Upper lobe of right lung (tissue), 1 donor: ENCODE measurements at places on chromosomes 2 and 18. TPM values are rescaled to one million over a fixed set of nuclear protein-coding genes. Genes with fewer than 3 reads are reported as not detected.
A peak's percentile ranks its signal among the peaks of the same experiment; 100 is the strongest.

CNDP1 gene
- not detected for total RNA-seq

SULT1C3 gene
- not detected for total RNA-seq

GALNT5 gene
- total RNA-seq: 40.2 TPM

ASTL gene
- total RNA-seq: not detected

SLC38A11 gene
- 0.41 TPM for total RNA-seq

GPR75 gene
- 2.5 TPM for total RNA-seq

GRCh38 chr2:232882505-232883115 lies 12.5 kb downstream of the SNORC start:
- H3K27me3 ChIP-seq: peaks cover 7% of the 10 kb centered on the region
- H3K27ac ChIP-seq: no peak overlapping the region
- peak; percentile 49 for DNase-seq
- H3K4me3 ChIP-seq: no peak overlapping the region
- H3K36me3 ChIP-seq: no peaks in the 10 kb centered on the region

DNA sequence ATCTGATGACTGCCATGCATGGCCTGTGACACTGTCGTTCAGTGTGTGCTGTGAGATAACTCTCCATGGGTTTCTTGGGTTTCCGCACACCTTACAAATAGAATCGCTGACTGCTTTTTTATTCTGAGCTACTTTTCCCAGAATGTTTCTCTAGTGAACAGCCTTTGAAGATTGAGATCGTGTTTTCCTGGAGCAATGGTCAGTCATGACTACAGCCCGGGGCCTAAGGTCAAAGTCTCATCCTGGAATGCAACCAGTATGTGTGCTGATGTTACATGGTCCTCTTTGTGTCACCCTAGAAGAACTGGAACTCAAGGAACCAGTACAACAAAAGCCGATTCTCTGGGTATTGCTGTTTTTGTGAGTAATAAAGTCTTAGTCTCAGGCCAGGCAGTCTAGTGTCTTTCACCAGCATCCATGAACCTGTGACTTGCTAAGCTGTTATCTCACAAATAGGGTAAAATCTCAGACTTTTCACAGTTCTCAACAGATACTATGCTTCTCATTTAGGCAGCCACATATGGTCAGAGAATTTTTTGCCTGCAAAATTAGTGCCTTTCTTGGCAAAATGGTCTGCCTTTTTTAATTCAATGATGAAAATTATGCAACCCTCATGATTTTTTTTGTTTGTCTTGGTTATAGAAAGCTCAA lies 124.9 kb upstream of the PIEZO2 start:
- H3K27me3 ChIP-seq: no peaks in the 10 kb centered on the region
- H3K27ac ChIP-seq: no peak overlapping the region
- H3K36me3 ChIP-seq: no peaks in the 10 kb centered on the region

DNA sequence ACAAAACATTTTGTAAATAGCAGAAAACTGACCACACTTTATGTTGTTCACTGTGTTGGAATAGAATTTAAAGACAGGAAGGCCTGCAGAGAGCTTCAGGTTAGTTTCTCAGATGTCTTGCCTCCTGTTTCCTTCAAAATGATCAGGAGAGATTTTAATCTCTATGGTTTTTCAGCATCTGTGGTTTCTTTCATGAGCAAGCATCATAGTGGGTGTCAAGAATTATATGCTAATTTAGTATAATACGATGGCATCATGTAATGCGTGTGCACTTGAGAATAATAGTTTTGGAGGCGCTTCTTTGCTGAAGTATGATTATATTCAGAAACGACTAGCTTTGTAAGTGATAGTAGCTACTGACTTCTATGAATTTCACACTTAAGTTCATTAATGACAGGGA lies 149.9 kb downstream of the PLCL1 start:
- H3K4me1 ChIP-seq: no peaks in the 10 kb centered on the region
- H3K4me3 ChIP-seq: no peak overlapping the region
- no peaks in the 10 kb centered on the region for H3K36me3 ChIP-seq
- no peaks in the 10 kb centered on the region for H3K27me3 ChIP-seq

DNA sequence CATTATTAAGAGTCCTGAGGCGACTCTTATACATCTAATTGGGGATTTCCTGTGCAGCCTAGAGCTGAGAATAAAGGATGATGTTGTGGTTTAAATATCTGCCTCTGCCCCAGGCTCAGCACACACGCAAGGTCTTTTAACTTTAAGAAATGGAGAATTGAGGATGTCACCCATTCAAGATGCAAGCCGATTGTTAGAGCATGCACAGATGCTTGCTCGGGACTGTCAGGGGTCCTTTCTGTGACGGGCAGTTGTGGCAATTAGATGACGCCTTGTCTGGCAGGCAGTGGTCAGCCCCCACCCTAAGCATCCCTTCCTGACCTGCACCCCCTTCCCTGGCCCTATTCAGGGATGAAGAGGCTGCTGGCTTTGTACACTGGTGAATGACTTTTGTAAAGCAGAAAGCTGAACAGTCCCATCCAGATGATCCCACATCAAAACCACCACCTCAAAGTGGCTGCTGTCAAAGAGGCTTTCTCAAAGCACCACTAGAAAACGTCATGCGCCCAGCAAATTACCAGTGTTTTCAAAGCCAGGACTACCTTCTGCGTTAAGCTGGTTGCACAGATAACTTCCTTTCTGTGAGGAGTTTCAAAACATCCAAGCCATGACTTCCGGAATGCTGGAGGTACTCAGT lies 23.7 kb downstream of the FAM178B start:
- DNase-seq: no peak
- no peaks in the 10 kb centered on the region for H3K4me1 ChIP-seq
- no peak overlapping the region for H3K4me3 ChIP-seq
- H3K27me3 ChIP-seq: no peaks in the 10 kb centered on the region

DNA sequence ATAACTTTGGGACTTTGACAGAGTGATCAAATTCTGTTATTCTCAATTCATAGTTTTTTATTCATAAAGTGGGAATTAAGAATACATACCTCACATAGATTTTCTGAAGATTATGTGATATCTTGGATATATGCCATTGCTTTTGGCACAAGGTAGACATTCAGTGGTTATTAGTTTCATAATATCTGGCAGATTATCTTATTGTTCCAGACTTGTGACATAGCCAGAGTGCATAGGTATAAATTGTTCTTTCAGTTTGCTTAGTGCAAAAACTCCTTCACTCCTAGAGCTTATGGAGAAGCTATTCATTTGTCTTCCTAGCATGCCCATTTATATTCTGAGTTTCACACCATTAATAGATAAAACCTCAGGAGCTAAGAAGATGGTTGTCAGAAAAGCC lies 222.0 kb downstream of the KCNE4 start:
- H3K4me1 ChIP-seq: no peaks in the 10 kb centered on the region
- no peak overlapping the region for H3K4me3 ChIP-seq
- no peak for DNase-seq
- no peaks in the 10 kb centered on the region for H3K27me3 ChIP-seq
- H3K27ac ChIP-seq: no peak overlapping the region
- no peaks in the 10 kb centered on the region for H3K36me3 ChIP-seq

DNA sequence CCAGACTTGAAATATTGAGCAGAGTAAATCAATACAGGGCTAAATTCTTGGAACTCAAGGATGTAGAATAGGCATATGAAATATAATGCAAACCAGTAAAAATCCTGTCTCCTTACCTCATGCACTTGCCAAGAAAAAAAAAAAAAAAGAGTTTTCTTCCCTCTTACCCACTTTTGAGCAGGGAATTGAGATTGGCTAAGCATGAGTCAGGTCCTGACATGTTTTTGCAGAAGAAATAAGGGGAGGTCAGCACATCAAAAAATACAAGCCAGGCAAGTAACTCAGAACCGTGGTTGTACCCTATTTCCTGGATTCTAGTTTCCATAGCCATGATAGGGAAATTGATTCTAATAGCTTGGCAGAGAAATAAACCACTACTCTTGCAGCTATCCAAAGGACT lies 1526.7 kb downstream of the LRP1B start:
- DNase-seq: no peak
- H3K36me3 ChIP-seq: no peaks in the 10 kb centered on the region
- H3K4me1 ChIP-seq: no peaks in the 10 kb centered on the region

GRCh38 chr2:74688881-74689280 lies 34.8 kb downstream of the SEMA4F start:
- DNase-seq: no peak
- no peaks in the 10 kb centered on the region for H3K36me3 ChIP-seq
- no peaks in the 10 kb centered on the region for H3K27me3 ChIP-seq
- peaks cover 2% of the 10 kb centered on the region for H3K4me1 ChIP-seq
- H3K27ac ChIP-seq: no peak overlapping the region

DNA sequence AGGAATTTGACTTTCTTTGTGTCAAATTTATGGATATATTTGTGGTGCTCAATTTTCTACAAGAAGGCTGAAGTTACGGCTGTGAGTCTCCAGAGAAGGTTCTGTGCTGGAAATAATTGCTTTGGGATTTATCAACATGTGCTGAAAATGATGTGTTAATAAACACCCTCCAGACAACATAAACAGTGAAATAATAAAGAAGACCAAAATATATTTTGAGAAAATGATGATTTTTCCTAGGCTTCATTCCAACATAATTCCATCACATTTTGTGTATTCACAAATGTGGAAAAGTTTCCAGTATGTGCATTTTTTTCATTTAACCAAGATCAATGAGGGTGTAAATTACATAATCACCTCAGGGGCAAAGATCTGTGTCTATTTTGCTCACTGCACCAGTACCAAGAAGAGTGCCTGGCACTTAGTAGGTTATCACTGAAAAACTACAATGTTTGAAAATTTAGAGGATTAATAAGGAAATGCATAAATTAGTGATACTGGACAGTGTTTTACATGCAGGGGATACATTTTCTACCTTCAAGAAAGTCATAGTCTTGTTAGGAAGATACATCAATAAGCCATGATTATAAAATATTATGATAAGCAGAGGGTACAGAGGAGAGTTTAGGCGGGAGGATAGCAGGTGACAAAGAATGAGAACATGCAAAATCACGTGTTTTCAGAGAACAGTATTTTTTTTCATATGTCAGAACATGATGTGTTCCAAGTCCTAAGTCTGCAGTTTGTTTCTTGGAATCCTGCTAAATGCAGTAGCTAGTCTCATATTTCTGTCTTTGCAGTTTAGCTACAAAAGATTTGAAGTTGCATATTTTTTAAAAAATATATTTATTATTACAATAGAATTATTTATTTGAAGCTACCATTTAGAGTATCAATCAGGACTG lies 127.6 kb upstream of the DLGAP1 start:
- no peak overlapping the region for H3K4me3 ChIP-seq
- H3K27me3 ChIP-seq: no peaks in the 10 kb centered on the region
- DNase-seq: no peak
- no peak overlapping the region for H3K27ac ChIP-seq

- peak; percentile 42 for DNase-seq
- H3K4me3 ChIP-seq: no peak overlapping the region
- no peaks in the 10 kb centered on the region for H3K36me3 ChIP-seq
- no peak overlapping the region for H3K27ac ChIP-seq
- no peaks in the 10 kb centered on the region for H3K4me1 ChIP-seq
Observed at GRCh38 chr2:95053543-95053942, 28.0 kb downstream of the MAL start.

GRCh38 chr2:1546023-1546591 lies 132.8 kb downstream of the TPO start:
- H3K27me3 ChIP-seq: no peaks in the 10 kb centered on the region
- H3K36me3 ChIP-seq: no peaks in the 10 kb centered on the region
- H3K27ac ChIP-seq: no peak overlapping the region

- no peak overlapping the region for H3K4me3 ChIP-seq
- H3K4me1 ChIP-seq: no peaks in the 10 kb centered on the region
- DNase-seq: no peak
- no peaks in the 10 kb centered on the region for H3K36me3 ChIP-seq
- no peak overlapping the region for H3K27ac ChIP-seq
- H3K27me3 ChIP-seq: no peaks in the 10 kb centered on the region
Observed at GRCh38 chr18:76252880-76253279, 242.2 kb downstream of the ZNF516 start.

- no peak overlapping the region for H3K27ac ChIP-seq
- H3K27me3 ChIP-seq: no peaks in the 10 kb centered on the region
- no peak for DNase-seq
- H3K4me1 ChIP-seq: no peaks in the 10 kb centered on the region
- H3K4me3 ChIP-seq: no peak overlapping the region
- H3K36me3 ChIP-seq: peaks cover 11% of the 10 kb centered on the region
Observed at GRCh38 chr2:240501531-240501991, 56.2 kb downstream of the ANKMY1 start.

GRCh38 chr18:6546229-6546628 lies 131.5 kb upstream of the L3MBTL4 start:
- no peaks in the 10 kb centered on the region for H3K36me3 ChIP-seq
- no peaks in the 10 kb centered on the region for H3K4me1 ChIP-seq
- DNase-seq: no peak
- no peak overlapping the region for H3K4me3 ChIP-seq
- H3K27me3 ChIP-seq: no peaks in the 10 kb centered on the region

- no peaks in the 10 kb centered on the region for H3K4me1 ChIP-seq
- no peak overlapping the region for H3K4me3 ChIP-seq
- no peaks in the 10 kb centered on the region for H3K27me3 ChIP-seq
- H3K36me3 ChIP-seq: no peaks in the 10 kb centered on the region
Observed at GRCh38 chr2:774436-774835, 97.2 kb upstream of the TMEM18 start.

DNA sequence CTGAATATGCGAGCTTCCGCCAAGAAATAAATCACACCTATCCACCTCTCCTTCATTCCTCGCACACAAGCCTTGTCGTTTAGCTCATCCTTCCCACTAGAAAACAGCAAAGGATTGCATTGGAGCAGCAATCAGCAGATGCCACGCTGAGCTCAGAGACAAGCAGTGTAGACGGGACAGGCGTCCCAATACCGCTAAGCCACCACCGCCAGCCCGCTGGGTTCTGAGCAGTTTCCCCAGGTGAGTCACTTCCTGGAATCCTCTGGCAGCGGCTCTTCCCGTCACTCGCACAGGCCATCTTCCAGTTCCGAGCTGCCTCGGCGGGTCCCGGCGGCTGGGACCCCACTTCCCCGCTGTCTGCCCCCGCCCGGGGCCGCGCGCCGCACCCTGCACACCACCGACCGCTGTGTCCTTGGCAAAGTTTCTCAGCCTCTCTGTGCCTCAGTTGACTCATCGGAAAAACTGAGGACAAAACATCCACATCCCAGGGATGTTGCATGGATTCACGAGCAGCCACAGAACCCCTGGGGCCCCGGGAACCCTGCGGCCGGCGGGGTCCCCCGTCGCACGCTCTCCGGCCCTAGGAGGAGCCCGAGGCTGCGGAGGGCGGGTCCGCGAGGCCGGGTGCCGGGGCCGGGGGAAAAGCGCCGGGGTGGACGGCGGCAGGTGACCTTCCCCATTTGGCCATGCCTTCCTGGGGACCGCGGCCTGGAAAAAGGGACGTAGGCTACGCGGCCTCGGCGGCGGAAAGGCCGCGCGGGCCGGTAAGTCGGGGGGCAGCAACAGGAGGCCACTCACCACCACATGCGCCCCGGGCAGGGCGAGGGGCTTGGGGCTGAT lies 573 bp downstream of the KDSR start:
- peak overlapping the region; percentile 94 for H3K27ac ChIP-seq
- peaks cover 19% of the 10 kb centered on the region for H3K4me1 ChIP-seq
- H3K4me3 ChIP-seq: peak overlapping the region; percentile 84
- no peaks in the 10 kb centered on the region for H3K27me3 ChIP-seq
